H1 (cell line): ENCODE measurements at places on chromosomes 1 and 21. TPM values are rescaled to one million over a fixed set of nuclear protein-coding genes. Genes with fewer than 3 reads are reported as not detected.

The HRNR gene
- not detected in 2 replicates for polyA plus RNA-seq

The FNBP1L gene
- 25.4 and 48.9 TPM in 2 replicates for polyA plus RNA-seq

The FOXD2 gene
- polyA plus RNA-seq: not detected in 2 replicates

GRCh38 chr1:230248889-230249270, 177.3 kb downstream of the PGBD5 start:
- H3K27me3 ChIP-seq: no peaks in the 10 kb centered on the region
- H3K4me1 ChIP-seq: peaks cover 14% of the 10 kb centered on the region
- no peak overlapping the region for H3K4me3 ChIP-seq
- H3K27ac ChIP-seq: no peak overlapping the region

DNA sequence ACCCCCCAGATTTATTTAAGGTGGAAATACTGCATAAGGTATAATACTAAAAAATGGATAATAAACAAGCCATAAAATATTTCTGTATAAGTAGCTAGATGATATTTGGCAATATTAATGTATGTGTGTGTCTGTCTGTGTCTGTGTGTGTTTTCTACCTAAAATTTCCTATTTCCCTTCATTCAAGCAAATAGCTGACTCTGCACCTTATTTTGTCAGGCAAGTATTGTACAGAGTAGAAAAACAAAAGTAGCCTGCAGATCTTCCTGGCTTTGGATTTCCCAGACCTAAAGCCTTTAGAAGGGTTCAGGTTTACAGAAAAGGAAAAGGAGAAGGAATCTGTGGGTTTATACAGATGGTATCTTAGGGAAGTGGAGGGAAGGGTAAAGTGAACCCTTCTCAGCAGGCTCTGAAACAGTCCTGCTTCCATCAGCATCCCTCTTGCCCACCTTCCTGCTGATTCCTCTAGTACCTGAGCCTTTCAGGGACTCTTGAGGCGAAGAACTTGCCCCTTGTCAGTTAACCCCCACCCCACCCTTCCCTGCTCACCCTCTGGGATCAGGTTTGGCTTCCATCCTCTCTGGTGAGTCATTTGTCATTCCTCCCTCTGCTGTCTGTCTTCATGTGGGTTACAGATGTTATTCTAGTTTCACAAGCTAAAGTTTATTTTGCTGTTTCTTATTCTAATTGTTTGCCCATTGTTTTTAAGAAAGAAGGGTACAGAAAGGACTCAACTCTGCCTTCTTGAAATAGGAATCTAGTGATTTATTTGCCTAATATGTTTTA, 21.7 kb upstream of the RGS16 start:
- no peak overlapping the region for H3K27ac ChIP-seq
- H3K27me3 ChIP-seq: no peaks in the 10 kb centered on the region
- DNase-seq: no peak

GRCh38 chr1:152747831-152748230, 10.0 kb upstream of the KPRP start:
- H3K36me3 ChIP-seq: no peaks in the 10 kb centered on the region
- H3K27ac ChIP-seq: no peak overlapping the region

DNA sequence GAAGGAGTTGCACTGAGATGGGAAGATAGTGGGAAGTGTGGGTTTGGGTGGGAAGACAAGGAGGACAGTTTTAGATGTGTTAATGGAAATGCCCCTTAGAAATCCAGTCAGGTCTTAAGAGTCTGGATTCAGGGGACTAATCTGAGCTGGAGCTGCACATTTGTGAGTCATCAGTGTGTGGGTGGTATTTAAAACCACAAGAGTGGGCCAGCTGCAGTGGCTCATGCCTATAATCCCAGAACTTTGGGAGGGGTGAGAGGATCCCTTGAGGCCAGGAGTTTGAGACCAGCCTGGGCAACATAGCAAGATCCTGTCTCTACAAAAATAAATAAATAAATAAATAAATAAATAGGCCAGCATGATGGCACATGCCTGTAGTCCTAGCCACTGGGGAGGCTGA, 40.9 kb upstream of the SLC6A9 start:
- H3K27ac ChIP-seq: no peak overlapping the region
- H3K27me3 ChIP-seq: 0 out of 2 replicates have a peak, but pooled peaks cover 4% of the 10 kb centered on the region
- no peak for DNase-seq
- H3K4me1 ChIP-seq: peaks cover 4% of the 10 kb centered on the region; the same call in 1 of the 2 replicates
- H3K4me3 ChIP-seq: no peak overlapping the region

The WNT9A gene
- 1.5 and 2.2 TPM in 2 replicates for polyA plus RNA-seq

DNA sequence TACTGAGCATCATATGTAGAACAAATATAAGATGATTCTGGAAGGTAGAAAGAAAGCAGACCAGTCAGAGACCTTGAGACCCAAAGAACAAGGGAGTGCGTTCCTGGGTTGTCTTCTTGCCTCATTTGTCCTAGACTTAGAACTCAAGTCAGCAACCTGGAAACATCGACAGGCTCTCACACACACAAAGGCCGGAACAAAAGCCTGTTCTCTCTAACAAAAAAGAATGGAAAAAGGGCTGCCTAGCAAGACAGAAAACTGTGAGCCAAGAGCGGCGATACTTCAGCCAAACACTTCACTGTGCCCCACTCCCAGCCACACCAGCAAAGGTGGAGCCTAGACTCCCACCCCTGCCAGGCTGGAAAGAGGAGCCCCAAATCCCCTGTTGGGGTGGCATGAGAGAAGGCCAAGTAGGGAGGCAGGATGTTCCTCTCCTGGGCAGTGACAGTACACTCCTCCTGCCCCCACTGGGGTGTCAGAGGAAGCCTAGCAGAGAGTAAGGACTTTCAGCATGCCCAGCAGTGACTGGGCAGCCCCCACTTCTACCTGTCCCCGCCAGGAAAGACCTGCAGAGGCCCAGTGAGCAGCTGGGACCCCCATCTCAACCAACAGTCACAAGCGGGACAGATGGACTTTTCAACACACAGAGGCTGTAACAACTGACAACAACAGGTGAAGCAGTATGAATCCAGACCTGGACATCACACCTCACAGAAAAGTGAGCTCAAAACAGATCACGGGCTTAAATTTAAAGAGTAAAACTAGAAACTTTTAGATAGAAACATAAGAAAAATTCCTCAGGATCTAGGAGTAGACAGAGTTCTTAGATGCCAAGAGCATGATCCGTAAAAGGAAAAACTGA, 33.0 kb downstream of the MRAP start:
- no peaks in the 10 kb centered on the region for H3K4me1 ChIP-seq
- H3K27me3 ChIP-seq: no peaks in the 10 kb centered on the region
- DNase-seq: no peak
- H3K27ac ChIP-seq: no peak overlapping the region
- peaks cover 10% of the 10 kb centered on the region for H3K36me3 ChIP-seq
- H3K4me3 ChIP-seq: no peak overlapping the region

The VAMP3 gene
- polyA plus RNA-seq: 18.2 and 27.9 TPM in 2 replicates

- DNase-seq: no peak
- no peak overlapping the region for H3K4me3 ChIP-seq
- no peaks in the 10 kb centered on the region for H3K36me3 ChIP-seq
- no peaks in the 10 kb centered on the region; the same call in 1 of the 2 replicates for H3K27me3 ChIP-seq
- H3K4me1 ChIP-seq: no peaks in the 10 kb centered on the region
- H3K27ac ChIP-seq: no peak overlapping the region
These were observed 36.1 kb downstream of the DNTTIP2 start for GRCh38 chr1:93842750-93843500.

DNA sequence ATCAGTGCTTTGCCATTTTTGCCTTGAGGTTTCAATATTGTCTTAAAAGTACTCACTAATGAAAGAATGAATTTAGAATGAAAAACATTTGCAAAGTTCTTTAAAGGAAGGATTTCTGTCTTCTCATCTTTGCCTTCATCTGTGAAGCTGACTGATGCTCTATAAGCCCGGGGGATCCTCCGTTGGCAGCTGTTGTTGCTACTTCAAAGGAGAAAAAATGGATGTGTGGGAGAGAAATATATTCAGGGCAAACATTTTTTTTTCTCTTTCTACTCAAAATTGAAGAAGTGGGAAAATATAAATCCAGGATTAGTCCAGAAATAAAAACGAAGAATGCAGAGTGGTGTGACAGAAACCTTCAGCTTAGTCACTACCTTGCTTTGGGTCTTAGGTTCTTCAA, 142.5 kb downstream of the OLFM3 start:
- H3K27ac ChIP-seq: no peak overlapping the region
- no peaks in the 10 kb centered on the region for H3K27me3 ChIP-seq
- DNase-seq: no peak
- no peak overlapping the region for H3K4me3 ChIP-seq

The CBR3 gene
- polyA plus RNA-seq: 1.2 and 1.5 TPM in 2 replicates

DNA sequence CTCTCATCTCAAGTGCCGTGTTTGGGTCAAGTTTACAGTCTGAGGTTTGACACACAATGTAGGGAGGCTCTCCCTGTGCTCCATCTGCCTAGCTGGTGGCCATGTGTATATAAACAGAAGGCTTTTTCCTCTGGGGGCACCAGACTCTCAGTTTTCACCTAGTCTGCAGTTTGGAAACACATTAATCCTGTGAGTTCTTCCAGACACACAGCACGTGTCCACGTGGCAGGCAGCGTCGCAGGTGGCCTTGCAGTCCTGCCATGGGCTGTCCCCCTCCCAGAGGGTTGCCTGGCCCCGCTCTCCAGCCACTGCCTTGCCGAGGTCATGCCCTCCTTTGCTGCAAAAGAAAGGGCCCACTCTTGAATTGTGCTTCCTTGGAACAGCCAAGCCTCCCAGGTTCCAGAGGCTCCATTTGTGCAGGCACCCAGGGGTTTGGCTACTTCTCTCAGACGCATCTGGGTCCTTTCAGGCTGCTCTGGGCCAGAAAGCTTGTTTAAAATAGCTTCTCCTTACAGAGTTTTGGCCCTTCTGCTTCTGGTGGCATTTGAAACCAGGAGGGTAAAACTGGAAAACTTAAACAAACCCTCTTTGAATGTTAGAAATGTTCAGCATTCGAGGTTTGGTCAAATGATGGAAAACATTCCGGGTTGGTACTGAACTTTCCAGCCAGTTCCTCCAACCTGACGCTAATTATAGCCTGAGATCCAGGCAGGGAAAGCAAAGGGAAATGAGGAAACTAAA, 4.4 kb upstream of the RUNX1 start:
- H3K4me3 ChIP-seq: no peak overlapping the region
- 0 out of 2 replicates have a peak, but pooled peaks cover 2% of the 10 kb centered on the region for H3K4me1 ChIP-seq
- peaks cover 2% of the 10 kb centered on the region; the same call in 1 of the 2 replicates for H3K27me3 ChIP-seq
- no peak for DNase-seq
- no peak overlapping the region for H3K27ac ChIP-seq

The SPOCD1 gene
- polyA plus RNA-seq: 2.9 and 4.2 TPM in 2 replicates

DNA sequence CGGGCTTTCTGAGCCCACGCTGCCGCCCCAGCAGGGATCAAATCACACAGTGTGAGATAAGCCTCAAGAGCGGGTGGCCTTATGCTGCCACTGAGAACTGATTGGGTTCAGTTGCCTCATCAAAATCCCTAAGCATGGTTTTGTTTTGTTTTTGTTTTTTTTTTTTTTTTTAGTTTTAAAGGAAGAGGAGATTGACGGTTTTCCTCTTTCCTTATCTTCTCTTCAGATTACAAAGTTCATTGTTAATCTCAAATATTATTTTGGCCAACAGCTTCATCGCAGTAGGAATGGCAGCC, 651 bp downstream of the COA6 start:
- peaks cover 19% of the 10 kb centered on the region for H3K36me3 ChIP-seq
- peak overlapping the region; percentile 77 for H3K4me3 ChIP-seq
- DNase-seq: no peak
- peak overlapping the region; percentile 85; the same call in 1 of the 2 replicates for H3K27ac ChIP-seq
- no peaks in the 10 kb centered on the region for H3K4me1 ChIP-seq
- no peaks in the 10 kb centered on the region; the same call in 1 of the 2 replicates for H3K27me3 ChIP-seq

- no peak for DNase-seq
- no peaks in the 10 kb centered on the region for H3K4me1 ChIP-seq
- no peaks in the 10 kb centered on the region for H3K27me3 ChIP-seq
These were observed 73.5 kb downstream of the VPS26C start for GRCh38 chr21:37193676-37194075.

GRCh38 chr1:56468518-56468917, 110.8 kb downstream of the PLPP3 start:
- H3K27ac ChIP-seq: no peak overlapping the region
- DNase-seq: no peak
- no peak overlapping the region for H3K4me3 ChIP-seq
- H3K4me1 ChIP-seq: no peaks in the 10 kb centered on the region
- no peaks in the 10 kb centered on the region for H3K36me3 ChIP-seq

- no peak for DNase-seq
- no peaks in the 10 kb centered on the region for H3K4me1 ChIP-seq
- H3K36me3 ChIP-seq: no peaks in the 10 kb centered on the region
These were observed 9.4 kb downstream of the TRMT13 start for GRCh38 chr1:100142343-100142742.

The SLC2A5 gene
- polyA plus RNA-seq: 0.12 and 0.14 TPM in 2 replicates

- H3K36me3 ChIP-seq: no peaks in the 10 kb centered on the region
- H3K4me1 ChIP-seq: peaks cover 2% of the 10 kb centered on the region; the same call in 1 of the 2 replicates
- no peak overlapping the region for H3K4me3 ChIP-seq
- DNase-seq: no peak
These were observed 82.1 kb downstream of the DAB1 start for GRCh38 chr1:57341721-57342120.

DNA sequence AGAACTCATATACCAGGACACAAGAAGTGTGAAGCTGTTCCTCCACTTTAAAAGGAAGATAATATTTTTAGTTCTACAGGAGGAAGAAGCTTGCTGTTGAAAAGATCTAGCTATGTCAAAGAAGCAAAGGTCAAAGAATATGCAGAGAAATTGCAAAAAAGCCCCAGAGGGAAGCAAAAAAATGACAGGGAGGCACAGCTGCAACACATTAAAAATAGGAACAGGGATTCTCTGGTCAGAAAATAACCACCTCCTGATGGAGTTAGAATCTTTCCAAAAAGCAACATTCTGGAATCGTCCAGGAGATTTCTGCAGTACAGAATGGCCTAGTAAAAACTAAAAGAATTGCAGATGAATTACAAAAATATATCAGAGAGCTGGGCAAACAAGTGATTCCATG, 238.9 kb upstream of the PRMT6 start:
- H3K27ac ChIP-seq: no peak overlapping the region
- H3K36me3 ChIP-seq: no peaks in the 10 kb centered on the region
- H3K27me3 ChIP-seq: no peaks in the 10 kb centered on the region
- no peak overlapping the region for H3K4me3 ChIP-seq
- no peaks in the 10 kb centered on the region for H3K4me1 ChIP-seq

GRCh38 chr1:116425987-116426386, 52.9 kb downstream of the ATP1A1 start:
- no peak for DNase-seq
- no peak overlapping the region for H3K4me3 ChIP-seq
- no peak overlapping the region for H3K27ac ChIP-seq
- H3K4me1 ChIP-seq: no peaks in the 10 kb centered on the region
- H3K36me3 ChIP-seq: no peaks in the 10 kb centered on the region
